Activated CD8-positive, alpha-beta memory T cell treated with anti-CD3 and anti-CD28 coated beads, Interleukin-2, amount 10 ng/mL, durations not matched to agents 7 days and 5 days (primary cell): ENCODE measurements at places on chromosomes 4 and X. TPM values are rescaled to one million over a fixed set of nuclear protein-coding genes. Genes with fewer than 3 reads are reported as not detected.

- DNase-seq: no peak
These were observed 841.6 kb downstream of the RAPGEF2 start for GRCh38 chr4:159944477-159944876.

DNA sequence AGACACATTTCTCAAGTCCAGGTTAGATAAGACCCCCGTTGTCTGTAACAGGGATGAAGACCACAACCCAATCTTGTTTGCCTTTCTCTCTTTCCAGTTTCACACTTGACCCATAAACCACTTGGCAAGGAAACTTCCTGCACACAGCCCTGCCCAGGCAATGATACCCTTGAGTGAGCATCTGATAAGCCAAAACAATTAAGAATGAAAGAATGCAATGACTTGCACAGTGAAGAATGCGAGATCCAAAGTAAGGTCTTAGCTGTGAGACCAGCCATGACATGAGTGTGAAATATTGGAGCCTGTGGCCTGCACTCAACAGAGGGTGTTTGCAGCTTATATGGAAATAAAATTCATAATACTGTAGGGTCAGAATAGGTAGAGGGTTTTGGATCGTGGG is 37.9 kb upstream of the MXRA5 start:
- DNase-seq: no peak

GRCh38 chr4:175413561-175413960 is 398.5 kb downstream of the GPM6A start:
- DNase-seq: no peak

DNA sequence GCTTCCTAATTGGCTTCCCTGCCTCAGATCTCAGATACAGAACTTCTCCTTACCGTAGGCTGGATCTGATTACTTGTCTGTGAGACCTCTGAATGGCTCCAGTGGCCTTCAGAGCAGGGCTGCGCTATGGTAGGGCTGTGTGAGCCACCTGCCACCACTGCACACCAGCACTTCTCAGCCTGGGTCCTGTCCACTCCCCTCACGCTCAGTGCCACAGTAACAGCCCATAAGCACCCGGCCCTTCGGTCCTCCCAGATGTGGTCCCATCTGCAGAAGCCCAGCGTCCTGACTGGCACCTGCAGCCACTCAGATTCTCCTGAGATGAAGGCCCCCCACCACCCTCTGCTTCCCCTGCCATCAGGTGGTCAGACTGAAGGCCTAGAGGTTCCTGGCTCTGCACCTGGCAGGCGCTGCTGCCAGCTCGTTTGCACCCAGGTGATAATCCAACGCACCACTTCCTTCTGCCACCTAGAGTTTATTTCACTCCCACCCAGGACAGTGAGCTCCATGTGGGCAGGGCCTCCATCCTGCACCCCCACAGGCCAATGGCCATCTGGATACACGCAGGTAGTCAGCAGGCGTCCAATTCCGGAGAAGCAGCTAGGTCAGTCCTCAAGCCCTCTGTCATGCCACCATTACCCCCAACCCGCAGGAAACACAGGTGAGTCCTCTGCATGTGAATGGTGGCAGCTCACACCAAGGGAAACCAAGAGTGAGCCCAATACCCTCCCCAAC is 5.4 kb downstream of the WDR1 start:
- no peak for DNase-seq

DNA sequence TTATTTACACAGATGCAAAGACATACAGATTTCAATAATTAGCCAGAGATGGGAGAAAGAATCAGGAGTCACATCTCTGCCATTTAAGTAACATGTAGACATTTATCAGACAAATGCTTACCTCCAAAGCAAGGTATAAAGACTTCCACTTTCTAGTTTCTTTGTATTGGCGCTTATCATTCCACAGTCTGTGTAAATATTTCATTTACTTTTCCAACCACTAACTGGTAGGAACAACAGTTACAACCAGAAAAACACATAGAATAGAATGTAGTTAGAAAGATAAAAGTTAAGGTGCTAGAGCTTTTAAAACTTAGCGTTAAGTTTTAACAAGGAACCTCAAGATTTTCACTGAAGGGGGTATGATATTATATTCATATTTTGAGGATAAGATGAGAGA is 40.9 kb upstream of the UGT2B4 start:
- no peak for DNase-seq

- DNase-seq: peak; percentile 50
These were observed 53.4 kb downstream of the IRF2 start for GRCh38 chr4:184420881-184421416.

- no peak for DNase-seq
These were observed 7.9 kb downstream of the DSPP start for GRCh38 chr4:87616268-87616667.

DNA sequence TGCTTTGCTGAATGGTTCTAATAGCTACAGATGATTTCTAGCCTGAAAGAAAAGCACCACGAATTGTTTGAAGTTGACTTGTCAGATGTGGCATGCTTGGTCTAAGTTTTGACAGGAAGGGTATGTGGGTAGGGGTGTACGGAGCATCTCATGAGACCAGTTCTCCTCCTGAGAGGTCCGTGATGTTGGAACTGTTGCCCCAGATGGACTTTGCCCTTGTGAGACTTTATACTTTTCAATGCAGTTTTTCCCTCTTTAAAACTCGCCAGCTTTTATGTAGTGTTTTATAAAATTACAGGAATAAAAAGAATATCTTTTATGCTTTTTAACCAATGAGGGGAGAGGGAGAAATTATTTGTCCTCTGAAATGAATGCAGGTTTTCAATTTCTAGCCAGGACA is 16.6 kb upstream of the XG start:
- DNase-seq: no peak

GRCh38 chrX:42934020-42934726 is 156.2 kb upstream of the PPP1R2C start:
- DNase-seq: peak; percentile 79

- no peak for DNase-seq
These were observed 59.0 kb upstream of the SLIT2 start for GRCh38 chr4:20192736-20193135.

GRCh38 chr4:7189475-7190277 is 2.7 kb upstream of the SORCS2 start:
- no peak for DNase-seq

GRCh38 chr4:36549252-36549651 is 267.8 kb downstream of the DTHD1 start:
- DNase-seq: no peak

GRCh38 chr4:101421386-101421785 is 74.1 kb upstream of the PPP3CA start:
- no peak for DNase-seq

- no peak for DNase-seq
These were observed 15.6 kb upstream of the RAB39B start for GRCh38 chrX:155279873-155280272.

- DNase-seq: no peak
These were observed 15.2 kb downstream of the EXOC1 start for GRCh38 chr4:55868581-55869090.

The OPRPN gene
- not detected for total RNA-seq

The TCEAL7 gene
- not detected for total RNA-seq

The IL13RA2 gene
- total RNA-seq: not detected

The IQCM gene
- total RNA-seq: not detected

The PDLIM3 gene
- not detected for total RNA-seq

The VEGFC gene
- not detected for total RNA-seq

The TCEAL6 gene
- not detected for total RNA-seq
